Activated CD8-positive, alpha-beta T cell treated with anti-CD3 and anti-CD28 coated beads for 36 hours (primary cell): ENCODE measurements at places on chromosomes 7 and 10.

DNA sequence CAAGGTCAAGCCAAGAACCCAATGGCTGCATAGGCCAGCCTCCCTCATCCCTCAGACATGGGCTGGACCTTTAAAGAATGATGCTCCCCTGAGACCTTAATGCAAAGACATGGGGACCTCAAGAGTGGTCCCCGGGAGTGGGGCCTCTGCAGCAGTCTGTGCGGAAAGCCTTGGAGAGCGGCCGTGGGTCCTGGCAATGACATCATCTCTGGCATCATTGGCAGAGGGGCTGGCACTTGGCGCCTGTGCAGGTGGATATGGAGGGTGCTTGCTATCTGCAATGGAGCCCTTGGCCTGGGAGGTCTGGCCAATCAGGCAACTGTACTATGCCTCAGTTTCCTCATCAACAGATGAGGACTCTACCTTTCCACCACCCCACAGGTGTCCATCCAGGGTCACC is 365.5 kb upstream of the MKI67 start:
- no peak for DNase-seq

- no peak for DNase-seq
Observed at GRCh38 chr7:138797715-138798320, at the start of the genes ATP6V0A4 and TMEM213. ATP6V0A4 (minus strand) TSS chr7:138798196; CDS start chr7:138771247, 26,949 bp downstream. TMEM213 (plus strand) TSS chr7:138797994; CDS start chr7:138798105, 111 bp downstream.

- no peak for DNase-seq
Observed at GRCh38 chr10:75876710-75877109, 445.3 kb downstream of the LRMDA start.

- DNase-seq = no peak
Observed at GRCh38 chr7:71612911-71613310, 481.0 kb downstream of the GALNT17 start.

GRCh38 chr10:75466886-75467285 is 35.5 kb downstream of the LRMDA start:
- no peak for DNase-seq

DNA sequence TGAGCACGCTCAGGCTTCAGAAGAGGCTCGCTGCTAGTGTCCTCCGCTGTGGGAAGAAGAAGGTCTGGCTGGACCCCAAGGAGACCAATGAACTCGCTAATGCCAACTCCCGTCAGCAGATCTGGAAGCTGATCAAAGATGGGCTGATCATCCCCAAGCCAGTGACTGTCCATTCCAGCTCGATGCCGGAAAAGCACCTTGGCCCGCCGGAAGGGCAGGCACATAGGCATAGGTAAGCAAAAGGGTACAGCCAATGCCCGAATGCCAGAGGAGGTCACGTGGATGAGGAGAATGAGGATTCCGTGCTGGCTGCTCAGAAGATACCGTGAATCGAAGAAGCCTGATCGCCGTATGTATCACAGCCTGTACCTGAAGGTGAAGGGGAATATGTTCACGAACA is 5.7 kb upstream of the PPP2R2D start:
- no peak for DNase-seq

DNA sequence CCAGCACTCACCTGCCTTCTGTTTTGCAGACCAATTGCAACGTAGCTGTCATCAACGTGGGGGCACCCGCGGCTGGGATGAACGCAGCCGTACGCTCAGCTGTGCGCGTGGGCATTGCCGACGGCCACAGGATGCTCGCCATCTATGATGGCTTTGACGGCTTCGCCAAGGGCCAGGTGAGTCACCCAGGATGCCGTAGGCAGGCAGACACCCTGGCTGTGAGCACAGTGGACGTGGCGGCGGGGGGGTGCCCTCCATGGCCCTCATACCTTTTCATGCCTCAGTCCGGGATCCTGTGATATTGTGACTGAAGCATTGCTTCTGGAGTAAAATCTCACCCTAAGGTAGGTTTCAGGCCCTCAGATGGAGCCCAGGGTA is 46.0 kb downstream of the PFKP start:
- no peak for DNase-seq

- DNase-seq = no peak
Observed at GRCh38 chr7:81447351-81447952, 322.4 kb downstream of the HGF start.

DNA sequence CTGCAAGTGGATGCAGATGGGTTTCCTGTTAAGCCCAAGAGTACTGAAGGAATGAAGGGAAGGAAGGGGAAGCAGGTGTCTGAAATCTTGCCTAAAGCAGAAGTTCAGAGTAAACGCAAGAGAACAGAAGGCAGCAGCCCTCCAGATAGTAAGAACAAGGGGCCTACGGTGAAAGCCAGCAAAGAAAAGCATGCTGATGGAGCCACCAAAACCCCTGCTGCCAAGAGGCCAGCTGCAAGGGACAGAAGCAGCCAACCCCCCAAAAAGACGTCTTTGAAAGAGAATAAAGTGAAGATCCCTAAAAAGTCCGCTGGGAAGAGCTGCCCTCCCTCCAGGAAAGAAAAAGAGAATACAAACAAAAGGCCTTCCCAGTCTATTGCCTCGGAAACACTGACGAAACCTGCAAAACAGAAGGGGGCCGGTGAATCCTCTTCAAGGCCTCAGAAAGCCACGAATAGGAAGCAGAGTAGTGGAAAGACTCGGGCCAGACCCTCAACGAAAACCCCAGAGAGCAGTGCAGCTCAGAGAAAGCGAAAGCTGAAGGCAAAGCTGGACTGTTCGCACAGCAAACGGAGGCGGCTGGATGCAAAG is 152.5 kb downstream of the LCOR start:
- DNase-seq = peak; percentile 35

- DNase-seq = peak; percentile 33
Observed at GRCh38 chr10:34121781-34122622, 693.1 kb downstream of the PARD3 start.

DNA sequence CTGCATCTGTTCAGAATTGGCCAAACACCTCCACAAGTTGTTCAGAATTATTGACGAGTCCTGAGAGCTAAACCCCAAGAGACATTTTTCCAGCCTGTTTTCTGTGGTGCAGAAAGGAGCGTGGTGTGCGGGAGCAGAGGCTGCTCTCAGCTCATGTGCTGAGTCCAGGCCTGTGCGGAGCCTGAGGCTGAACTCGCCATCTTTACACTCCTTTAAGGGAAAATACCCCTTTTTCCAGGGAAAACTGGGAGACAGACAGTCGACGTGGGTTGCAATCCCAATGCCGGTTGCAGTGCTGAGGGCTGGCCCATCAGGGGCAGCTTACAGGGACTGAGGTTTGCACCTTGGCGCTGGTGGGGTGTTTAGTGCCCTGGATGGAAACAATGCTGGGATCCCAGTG is 112.2 kb downstream of the ADARB2 start:
- DNase-seq = no peak

DNA sequence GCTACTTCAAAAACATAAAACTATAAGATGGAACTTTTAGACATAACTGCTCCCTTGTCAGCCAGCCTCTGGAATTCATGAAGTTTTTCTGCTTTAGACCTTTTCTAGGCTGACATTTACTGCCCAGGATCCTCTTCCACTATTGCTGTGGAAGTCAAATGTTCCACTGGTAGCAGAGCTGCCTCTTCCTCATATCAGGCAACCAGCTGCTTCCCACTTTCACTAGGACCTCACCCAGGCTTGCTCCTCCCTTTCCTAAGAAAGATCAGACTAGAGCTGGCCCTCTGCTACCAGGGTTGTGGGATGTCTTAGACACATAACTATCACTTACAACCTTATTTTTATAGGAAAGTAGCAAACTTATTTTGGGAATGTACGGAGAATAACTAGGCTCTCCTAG is 121.5 kb downstream of the CTTNBP2 start:
- no peak for DNase-seq

- no peak for DNase-seq
Observed at GRCh38 chr7:148733496-148733895, 34.8 kb downstream of the CUL1 start.

DNA sequence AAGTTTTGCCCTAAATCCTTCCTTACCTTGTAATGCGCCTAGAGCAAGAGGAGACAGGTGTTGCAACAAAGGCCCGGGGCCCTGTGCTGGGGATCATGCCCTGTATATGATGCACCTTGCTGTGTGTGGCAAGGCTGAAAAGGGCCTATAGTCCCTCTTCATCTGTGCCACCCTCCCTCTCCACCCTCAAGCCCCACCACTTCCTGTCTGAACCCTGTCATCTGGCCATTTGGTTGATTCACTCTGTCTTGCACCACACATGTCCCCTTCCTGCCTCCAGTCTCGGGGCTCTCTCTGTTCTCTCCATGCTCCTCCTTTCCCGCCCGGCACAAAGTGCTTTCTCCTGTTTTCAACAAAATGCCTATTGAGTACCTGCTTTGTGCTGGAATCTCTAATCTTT is 11.5 kb upstream of the MALSU1 start:
- peak; percentile 54 for DNase-seq

- DNase-seq = no peak
Observed at GRCh38 chr7:19333706-19334105, 188.5 kb upstream of the FERD3L start.

DNA sequence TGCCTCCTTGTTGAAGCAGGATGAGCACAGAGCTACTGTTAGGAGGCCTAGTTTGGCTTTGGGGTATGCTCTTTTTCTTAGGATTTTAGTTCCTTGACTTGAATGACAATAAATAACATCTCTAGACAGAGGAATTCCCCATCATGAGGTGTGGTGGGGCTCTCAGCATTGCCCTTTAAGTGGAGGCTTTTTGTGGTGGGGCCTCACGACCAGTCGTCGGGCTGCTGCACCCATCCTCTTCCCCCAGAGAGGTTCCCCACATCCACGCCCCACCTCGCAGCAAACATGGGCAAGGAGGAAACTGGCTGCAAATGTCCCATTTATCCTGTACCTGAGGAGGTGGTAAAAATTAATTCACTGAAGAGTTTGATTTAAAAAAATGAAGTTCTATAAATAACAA is 36.1 kb upstream of the TARP start:
- DNase-seq = peak; percentile 64

DNA sequence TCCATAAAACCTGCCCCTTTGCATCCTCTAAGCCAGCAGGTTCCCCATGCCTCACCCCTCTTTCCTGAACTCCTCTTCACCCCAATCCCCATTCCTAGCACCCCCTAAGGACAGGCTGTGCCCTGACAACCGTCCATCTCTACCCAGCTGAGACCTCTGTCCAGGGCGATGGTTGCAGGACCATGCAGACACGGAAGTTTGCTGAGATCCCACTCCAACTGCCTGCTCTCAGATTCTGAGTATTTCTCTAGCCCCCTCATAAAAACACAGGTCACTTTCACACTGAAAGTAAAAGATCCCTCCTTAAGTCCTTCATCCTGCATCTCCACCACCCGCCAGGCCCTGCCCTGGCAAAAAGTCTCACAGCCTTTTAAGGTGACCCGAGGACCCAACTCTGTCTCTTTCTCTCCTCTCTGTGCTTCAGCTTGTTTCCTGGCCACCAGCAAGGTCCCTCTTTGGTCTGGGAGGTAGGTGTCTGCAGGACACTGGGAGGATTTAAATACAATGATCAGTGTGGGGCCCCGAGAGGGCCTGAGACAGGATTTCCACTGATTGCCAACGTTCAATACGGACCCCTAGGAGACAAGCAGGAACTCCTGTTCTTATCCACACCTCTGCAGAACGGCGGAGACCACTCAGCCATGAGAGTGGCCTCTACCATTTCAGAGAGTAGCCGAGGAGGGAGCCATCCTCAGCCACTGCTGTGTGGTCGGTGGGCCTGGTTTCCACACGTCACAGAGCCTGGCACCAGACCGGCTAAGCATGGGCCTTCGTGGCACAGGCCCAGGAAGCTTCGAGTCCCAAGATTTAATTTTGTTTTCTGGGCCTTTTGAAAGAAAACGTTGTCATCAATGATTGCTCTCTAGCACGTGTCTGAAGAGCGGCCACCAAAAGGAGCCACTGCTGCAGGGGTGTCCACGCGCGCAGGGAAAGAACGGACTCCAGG is 27.9 kb downstream of the CALML3 start:
- DNase-seq = no peak

DNA sequence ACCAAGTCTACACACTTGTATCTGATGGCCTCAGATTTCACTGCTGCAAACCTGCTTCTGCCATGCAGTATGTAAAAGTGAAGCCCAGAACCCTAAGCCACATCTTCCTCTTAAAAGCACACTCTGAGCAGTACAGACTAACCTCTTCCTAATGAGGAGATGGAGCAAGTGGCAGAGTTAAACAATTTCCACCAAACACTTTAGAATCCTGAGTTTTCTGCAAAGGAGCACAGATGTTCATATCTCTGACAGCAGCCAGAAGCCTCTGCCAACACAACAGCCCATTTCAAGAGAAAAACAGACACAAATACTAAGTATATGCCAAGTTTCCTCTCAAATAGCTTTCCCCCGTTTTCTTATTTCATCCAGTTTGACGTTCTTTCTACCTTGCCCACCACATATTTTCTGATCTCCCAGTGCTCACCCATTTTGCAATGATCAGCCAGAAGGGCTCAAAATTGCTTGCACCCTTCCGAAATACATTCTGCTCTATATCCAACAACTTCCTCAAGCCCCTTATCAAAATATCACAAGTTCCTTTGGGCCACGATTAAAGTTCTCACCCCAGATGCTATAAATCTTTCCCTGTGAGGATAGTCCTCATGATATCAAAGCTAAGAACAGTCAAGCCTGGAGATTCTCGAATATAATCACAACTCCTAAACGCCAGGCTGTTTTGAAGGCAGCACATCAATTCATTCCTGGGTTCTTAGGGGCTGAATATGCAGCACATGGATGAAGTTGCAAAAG is 27.5 kb downstream of the ELMO1 start:
- DNase-seq = no peak

GRCh38 chr10:132867801-132868644 is 74.3 kb downstream of the CFAP46 start:
- DNase-seq = no peak

DNA sequence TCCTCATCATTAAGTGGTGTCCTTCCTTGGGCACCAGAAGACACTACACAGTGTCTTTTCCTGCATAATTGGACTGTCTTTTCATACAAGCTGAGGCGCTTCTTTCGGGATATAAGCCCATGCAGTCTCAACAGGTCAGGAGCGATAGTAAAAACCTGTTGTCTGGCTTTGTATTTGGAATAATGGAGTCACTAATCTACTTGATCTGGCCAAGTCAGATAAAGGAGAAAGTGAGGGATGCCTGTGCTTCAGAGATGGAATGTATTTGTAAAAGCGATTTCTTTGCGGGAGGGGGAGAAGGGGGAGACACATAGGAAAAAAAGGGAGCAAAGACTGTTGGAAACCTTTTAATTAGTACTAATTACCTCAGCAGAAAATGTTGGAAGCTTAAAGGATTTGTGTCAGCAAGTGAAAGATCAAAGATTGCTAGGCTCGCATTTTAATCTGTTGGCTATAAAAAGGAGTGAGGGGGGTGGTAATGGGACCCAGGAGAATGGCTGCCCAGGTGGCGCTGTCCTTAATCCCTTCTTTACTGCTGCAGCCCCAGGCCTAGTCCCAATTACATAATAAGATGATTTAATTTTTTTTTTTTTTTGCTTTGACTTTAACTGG is 581.4 kb downstream of the LRMDA start:
- DNase-seq = no peak

DNA sequence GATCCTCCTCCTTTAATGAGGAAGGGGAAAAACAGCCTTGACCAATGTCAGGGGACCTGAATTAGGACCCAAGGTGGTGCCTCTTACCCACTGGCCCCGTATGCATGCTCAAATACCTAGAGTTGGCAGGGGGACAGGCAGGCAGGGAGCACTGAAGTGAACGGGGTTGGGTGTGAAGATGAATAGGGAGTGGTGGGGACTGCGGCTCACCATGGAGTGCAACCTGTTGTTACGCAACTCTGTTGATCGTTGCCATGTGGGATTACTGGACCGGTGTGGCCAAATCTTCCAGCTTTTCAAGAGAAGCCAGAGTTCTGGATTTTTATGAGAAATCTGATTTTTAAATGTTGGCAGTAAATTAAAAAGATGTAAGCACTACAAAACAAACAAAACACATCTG is 48.1 kb downstream of the TLL2 start:
- DNase-seq = no peak
